ENCODE measurements at places on chromosomes 11 and 22.

GRCh38 chr11:77821349-77821851 is 456 bp downstream of the AAMDC start:
- no peak for DNase-seq

DNA sequence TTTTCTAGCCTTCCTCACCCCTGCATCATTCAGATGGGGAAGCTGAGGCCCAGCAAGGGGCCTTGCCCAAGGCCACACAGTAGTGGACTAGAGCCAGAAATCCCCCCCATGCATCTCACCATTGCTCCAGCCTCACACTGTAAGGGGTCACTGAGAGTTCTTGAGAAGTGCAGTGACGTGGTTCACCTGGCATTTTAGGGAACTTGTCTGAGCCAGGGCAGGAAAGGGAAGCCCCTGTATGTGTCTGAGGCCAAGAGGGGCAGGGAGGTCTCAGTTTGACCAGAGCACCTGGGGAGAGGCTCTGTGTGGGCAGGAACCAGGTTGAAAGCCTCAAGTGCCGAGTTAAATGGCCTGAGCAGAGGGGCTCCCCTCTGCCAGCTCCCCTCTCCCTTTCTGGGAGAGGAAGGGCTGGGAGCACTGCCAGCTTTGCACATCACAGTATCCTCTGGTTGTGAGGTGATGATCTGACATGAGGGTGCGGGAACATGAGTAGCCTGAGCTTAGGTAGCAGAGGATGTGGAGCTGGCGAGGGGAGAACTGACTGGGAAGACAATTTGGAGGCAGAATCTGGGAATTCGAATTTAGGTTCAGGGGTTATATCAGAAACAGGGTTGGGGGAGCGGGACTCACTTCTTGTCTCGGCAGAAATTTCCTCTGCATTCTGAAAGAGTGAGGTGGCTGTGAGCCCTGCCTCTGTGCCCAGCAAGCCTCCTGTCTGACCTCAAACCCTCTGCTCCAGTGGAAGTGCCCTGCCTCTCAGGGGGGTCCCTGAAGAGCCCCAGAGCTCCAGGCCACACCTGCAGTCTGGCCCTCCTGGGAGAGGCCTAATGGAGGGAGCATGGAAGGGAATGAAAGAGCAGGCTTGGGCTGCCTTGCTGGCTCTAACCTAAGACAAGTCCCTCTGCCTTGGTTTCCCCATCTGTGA is 14.6 kb downstream of the ARHGEF17 start:
- DNase-seq = peak; percentile 68

DNA sequence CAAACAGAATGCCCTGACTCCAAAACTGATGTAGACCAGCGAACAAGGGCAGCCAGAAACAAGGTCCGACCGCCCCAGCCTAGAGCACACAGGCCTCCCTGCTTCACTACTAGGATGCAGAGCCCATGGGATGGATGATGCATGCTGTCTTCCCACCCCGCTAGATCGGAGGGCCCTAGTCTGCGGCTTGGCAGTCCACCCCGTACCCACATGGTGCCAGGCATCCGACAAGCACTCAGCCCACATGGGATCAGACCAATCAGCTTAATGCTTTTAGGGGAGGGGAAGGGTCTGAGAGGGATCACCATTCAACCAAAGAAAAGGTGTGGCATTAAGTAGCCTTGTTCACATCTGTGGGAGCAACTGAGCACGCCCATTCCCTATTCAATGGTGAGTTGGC is 30.6 kb downstream of the PISD start:
- DNase-seq = no peak

GRCh38 chr11:78567209-78567608 is 7.5 kb downstream of the NARS2 start:
- DNase-seq = no peak

GRCh38 chr11:6356503-6357055 is 33.7 kb upstream of the SMPD1 start:
- no peak for DNase-seq

DNA sequence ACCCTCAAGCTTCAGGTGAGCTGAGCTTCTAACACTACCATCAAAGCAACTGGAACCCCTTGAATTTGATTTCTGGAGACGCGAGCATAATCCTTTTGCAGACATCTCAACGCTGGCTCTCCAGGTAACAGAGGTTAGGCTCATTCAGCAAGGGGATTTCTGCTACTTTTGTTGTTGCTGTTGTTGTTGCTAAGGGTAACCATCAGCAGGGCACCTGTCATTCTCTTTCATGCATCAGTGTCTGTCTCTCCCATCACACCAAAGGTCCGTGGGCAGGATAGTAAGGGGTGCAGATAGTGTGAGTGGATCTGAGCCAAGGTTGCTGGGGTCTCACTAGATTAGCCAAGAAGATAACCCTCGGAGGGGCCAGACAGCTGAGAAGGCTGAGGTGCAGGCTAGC is 90.3 kb downstream of the TP53I11 start:
- DNase-seq = no peak

Measured in NCI-H1092 (cell line).